Muscle of arm (tissue), 14 donors: ENCODE measurements at places on chromosomes 12 and 14. TPM values are rescaled to one million over a fixed set of nuclear protein-coding genes. Genes with fewer than 3 reads are reported as not detected.

MEG3 gene
- polyA plus RNA-seq = 5,494 TPM

- no peak for DNase-seq
Observed at GRCh38 chr14:91402348-91402747, 15.3 kb downstream of the CCDC88C start.

GRCh38 chr14:53890611-53891101, 66.0 kb downstream of the BMP4 start:
- DNase-seq = no peak

DNA sequence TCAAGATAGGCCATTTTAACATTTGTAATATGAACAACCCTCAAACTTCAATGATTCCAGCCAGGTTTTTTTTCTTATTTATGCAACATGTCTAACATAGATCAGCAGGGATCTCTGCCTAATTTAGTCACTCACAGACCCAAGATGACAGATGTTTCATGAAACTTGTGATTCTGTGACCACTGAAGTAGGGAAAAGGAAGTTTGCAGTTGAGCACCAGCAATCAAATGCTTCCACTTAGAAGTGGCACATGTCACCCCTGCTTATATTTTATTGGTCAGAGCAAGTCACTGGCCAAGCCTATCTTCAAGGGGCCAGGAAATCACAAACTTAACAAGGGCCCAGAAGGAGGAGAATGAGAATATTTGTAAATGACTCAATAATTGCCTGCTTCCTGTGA, 150.6 kb downstream of the BCAT1 start:
- no peak for DNase-seq

DNA sequence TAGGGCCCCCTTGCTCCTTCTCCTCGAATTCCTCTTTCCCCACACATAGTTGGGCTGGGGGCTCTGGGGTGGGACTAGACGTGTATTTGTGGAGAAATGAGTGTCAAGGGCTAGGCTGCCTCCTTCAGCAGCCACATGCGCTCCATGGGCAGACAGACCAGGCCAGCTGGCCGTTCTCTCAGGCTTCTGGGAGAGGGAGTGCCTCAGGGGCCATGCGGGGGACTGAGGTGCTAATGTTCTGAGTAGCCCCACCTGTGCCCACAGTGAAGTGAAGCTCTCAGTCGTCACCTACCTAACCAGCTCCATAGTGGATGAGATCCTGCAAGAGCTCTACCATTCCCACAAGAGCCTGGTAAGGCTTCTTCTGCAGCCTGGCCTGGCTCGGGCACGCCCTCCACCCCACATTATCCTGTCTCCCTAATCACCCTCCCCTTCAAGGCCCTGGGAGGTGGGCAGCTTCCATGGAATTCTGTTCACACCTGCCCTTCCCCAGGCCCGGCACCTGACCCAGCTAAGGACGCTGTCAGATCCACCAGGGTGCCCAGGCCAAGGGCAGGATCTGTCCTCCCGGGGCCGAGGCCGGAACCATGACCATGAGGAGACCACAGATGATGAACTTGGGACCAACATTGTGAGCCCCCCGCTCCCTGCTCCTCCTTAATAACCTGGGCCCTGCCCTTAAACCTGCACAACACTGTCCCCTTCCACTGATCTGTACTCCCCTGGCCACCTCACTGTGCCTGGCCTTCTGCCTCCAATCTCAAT, 9.0 kb upstream of the CPNE6 start:
- no peak for DNase-seq

HHIPL1 gene
- 1.9 TPM for polyA plus RNA-seq

GRCh38 chr12:14554281-14555007, 13.2 kb downstream of the PLBD1 start:
- peak; percentile 51 for DNase-seq

LBHD2 gene
- polyA plus RNA-seq = not detected

DNA sequence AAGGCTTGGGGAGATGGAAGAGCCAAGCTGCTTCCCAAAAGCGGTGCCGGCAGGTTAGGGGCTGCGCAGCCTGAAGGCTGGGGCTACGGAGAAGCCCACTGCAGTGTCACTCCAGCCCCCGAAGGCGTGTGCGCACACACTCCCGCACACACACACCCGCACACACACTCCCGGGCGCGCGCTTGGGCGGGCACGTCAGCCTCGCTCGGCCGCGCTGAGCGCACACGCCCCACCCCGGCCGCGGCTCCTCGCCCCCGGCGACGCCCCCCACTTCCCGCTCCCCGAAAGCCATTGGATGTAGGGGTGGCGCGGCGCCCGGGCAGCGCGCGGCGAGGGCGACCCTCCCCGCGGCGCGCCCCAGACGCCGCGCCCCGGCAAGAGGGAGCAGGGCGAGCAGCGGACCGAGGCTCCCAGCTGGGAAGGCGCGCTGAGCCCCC, at the start of gene KCNK10:
KCNK10 (minus strand) TSS at position 184 of the 437 bp plus-strand sequence. CDS start 471 bp downstream, outside the sequence.
- no peak for DNase-seq

ZNF891 gene
- polyA plus RNA-seq = 3.0 TPM

GRCh38 chr12:7460375-7461259, 16.7 kb upstream of the CD163L1 start:
- peak; percentile 29 for DNase-seq

DNA sequence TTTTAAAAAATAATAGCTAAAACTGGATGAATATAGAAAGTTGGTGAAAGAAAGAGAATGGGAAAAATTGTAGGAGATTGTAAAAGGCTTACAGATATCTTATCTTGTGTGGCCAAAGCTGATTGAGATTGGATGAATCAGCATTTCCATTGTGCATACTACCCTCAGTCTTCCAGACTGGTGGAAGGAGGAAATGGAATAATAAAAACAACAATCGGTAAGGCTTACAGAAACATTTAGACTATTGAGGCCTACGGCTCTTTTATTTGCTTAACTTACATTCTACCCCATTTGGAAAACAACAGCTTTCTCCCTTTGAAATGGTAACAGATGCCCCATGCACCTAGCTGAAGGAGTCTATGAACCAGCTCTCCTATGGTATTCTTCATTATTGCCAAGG, 129.8 kb downstream of the PTPRB start:
- no peak for DNase-seq

- DNase-seq = peak; percentile 93
Observed at GRCh38 chr14:75401361-75401760, 26.5 kb upstream of the JDP2 start.

- no peak for DNase-seq
Observed at GRCh38 chr12:2274733-2275132, 221.9 kb downstream of the CACNA1C start.

POTEG gene
- polyA plus RNA-seq = not detected

RNF10 gene
- 153 TPM for polyA plus RNA-seq

GRCh38 chr12:32502693-32503502, 103.5 kb downstream of the FGD4 start:
- DNase-seq = no peak

GRCh38 chr14:58713677-58714076, 75.9 kb downstream of the DACT1 start:
- DNase-seq = no peak

GRCh38 chr14:36952689-36953088, 219.7 kb downstream of the SLC25A21 start:
- DNase-seq = no peak

DNA sequence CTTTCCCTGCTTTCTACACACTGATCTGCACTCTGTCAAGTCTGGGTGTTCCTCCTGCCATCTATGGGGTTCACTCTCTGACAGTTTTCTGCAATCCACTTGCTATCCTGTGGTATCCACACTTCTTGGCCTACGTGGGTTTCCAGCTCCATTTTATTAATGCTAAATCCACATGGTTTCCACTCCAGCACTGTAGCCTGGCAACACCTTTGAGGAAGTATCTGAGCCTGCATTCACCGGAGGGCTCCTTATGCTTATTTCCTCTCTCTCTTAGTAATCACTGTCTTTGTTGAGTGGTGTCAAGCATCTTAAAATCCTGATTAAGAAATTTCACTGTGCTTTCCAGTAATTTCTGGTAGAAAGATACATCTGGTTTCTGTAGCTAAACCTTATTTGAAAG, 703.7 kb downstream of the TMEM121 start:
- no peak for DNase-seq
